Activated CD4-positive, alpha-beta T cell treated with anti-CD3 and anti-CD28 coated beads, Interleukin-2, amount 10 ng/mL, durations not matched to agents 7 days and 5 days (primary cell): ENCODE measurements at places on chromosomes 6 and 20. TPM values are rescaled to one million over a fixed set of nuclear protein-coding genes. Genes with fewer than 3 reads are reported as not detected.

- no peak for DNase-seq
- no peaks in the 10 kb centered on the region for H3K36me3 ChIP-seq
- H3K27me3 ChIP-seq, result peaks cover 2% of the 10 kb centered on the region
- no peak overlapping the region for H3K27ac ChIP-seq
- H3K4me1 ChIP-seq, result no peaks in the 10 kb centered on the region
These were observed 461.9 kb downstream of the QKI start for GRCh38 chr6:163876391-163876790.

DNA sequence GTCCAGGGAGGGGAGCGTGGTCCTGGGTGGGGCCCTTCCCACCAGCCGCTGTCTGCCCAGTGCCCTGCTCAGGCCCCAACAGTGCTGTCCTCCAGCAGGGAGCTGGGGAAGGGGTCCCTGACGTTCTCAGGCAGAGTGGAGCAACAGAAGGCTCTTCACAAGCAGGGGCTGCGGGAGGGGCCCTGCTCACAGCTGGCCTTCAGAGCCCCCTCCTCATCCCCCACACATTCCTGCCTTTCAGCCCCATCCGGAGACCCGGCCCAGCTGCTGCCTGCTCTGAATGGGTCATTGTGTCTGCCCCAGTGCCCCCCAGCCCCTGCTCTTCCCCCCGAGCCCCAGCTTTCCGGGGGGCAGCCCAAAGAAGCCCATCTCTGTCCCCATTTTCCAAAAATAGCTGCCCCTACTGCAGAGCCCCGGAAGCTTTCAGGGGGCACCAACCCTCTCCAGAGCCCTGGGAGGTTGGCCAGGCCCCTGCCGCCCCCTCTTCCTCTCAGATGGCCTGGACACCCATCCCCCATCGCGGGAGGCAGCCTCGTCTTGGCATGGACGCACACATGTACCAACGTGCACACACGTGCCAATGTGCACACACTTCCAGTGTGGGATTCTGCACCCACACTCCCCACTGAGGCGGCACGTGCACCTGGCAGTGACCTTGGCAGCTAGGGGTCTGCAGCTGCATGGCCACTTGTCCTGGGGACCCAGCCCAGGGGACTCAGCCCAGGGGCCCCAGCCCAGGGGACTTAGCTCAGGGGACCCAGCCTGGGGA, 3.7 kb downstream of the COL20A1 start:
- H3K27me3 ChIP-seq, result peaks cover 20% of the 10 kb centered on the region
- no peaks in the 10 kb centered on the region for H3K36me3 ChIP-seq
- no peak overlapping the region for H3K4me3 ChIP-seq
- no peak overlapping the region for H3K27ac ChIP-seq

The RBPJL gene
- total RNA-seq, result not detected

GRCh38 chr6:168181316-168181715, 102.3 kb upstream of the FRMD1 start:
- H3K27ac ChIP-seq, result no peak overlapping the region
- DNase-seq, result no peak
- no peaks in the 10 kb centered on the region for H3K4me1 ChIP-seq
- H3K36me3 ChIP-seq, result no peaks in the 10 kb centered on the region
- H3K27me3 ChIP-seq, result no peaks in the 10 kb centered on the region
- no peak overlapping the region for H3K4me3 ChIP-seq

- H3K27me3 ChIP-seq, result no peaks in the 10 kb centered on the region
- peaks cover 84% of the 10 kb centered on the region for H3K4me1 ChIP-seq
- peak; percentile 90 for DNase-seq
- no peak overlapping the region for H3K4me3 ChIP-seq
- H3K36me3 ChIP-seq, result peaks cover 7% of the 10 kb centered on the region
These were observed 16.1 kb downstream of the FGD2 start for GRCh38 chr6:37021356-37022129.

The EEF1E1 gene
- total RNA-seq, result 37.8 TPM

The FAM217A gene
- total RNA-seq, result not detected

DNA sequence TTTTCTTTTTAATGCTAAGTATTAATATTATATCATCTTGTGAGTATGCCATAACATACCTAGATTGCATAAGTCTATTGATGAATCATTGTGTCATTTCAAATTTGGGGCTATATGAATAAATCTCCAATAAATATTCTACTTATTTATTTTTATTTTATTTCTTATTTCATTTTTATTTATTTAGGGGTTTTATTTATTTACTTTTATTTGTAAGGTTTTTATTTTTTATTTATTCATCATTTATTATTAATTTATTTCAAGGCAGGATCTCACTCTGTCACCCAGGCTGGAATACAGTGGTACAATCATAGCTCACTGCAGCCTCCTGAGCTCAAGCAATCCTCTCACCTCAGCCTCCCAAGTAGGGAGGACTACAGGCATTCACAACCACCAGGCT, 36.3 kb downstream of the BMP5 start:
- H3K27me3 ChIP-seq, result no peaks in the 10 kb centered on the region
- H3K27ac ChIP-seq, result no peak overlapping the region
- no peaks in the 10 kb centered on the region for H3K4me1 ChIP-seq
- H3K4me3 ChIP-seq, result no peak overlapping the region
- no peak for DNase-seq

The SULF2 gene
- total RNA-seq, result 0.69 TPM

DNA sequence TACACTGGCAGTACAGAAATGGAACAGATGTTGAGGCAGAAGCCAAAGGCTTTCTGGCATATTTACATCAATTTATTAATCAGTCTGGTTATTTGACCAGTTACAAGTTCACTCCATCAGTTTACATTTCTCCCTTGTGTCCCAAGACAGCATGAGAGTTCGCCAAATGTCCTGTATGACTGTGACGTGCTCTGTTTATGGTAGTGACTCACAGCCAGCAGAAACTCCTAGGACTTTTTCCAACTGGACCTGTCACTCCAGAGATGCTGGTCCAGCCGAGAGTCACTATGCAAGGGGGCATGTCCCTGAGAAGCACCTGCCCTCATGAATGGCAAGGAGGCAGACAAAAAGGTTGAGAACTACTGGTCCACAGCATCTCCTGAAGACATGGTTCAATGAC, 160.0 kb downstream of the LRFN2 start:
- H3K27ac ChIP-seq, result no peak overlapping the region
- H3K4me1 ChIP-seq, result no peaks in the 10 kb centered on the region
- peaks cover 12% of the 10 kb centered on the region for H3K27me3 ChIP-seq
- no peaks in the 10 kb centered on the region for H3K36me3 ChIP-seq
- H3K4me3 ChIP-seq, result no peak overlapping the region

The RALY gene
- total RNA-seq, result 229 TPM

GRCh38 chr6:89999154-89999553, 104.9 kb downstream of the GJA10 start:
- peaks cover 41% of the 10 kb centered on the region for H3K36me3 ChIP-seq
- H3K27me3 ChIP-seq, result no peaks in the 10 kb centered on the region
- H3K4me3 ChIP-seq, result no peak overlapping the region

The ATP9A gene
- total RNA-seq, result 0.21 TPM

DNA sequence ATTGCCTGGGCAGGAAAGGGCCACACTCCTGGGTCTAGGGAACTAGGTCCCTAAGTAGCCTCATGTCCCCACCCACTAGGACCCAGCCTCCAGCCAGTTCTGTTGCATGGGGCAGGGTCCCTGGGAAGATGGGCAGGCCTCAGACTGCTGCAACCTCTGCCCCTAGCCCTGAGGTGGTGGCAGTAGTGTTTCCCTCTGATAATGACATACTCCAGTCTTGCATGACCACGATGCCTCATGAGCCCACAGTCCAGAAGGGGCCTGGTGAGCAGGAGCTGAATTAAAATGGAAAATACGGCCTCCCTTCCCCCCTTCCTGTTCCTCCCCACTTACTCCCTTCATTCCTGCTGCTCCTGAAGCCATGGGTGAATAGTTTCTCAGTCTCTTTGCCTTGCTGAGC, 36.0 kb upstream of the SCRT2 start:
- H3K27ac ChIP-seq, result no peak overlapping the region
- peaks cover 34% of the 10 kb centered on the region for H3K27me3 ChIP-seq
- DNase-seq, result no peak
- H3K36me3 ChIP-seq, result no peaks in the 10 kb centered on the region
- H3K4me1 ChIP-seq, result no peaks in the 10 kb centered on the region

- DNase-seq, result no peak
- no peak overlapping the region for H3K27ac ChIP-seq
- H3K4me3 ChIP-seq, result peak overlapping the region; percentile 60
- peaks cover 18% of the 10 kb centered on the region for H3K4me1 ChIP-seq
- H3K36me3 ChIP-seq, result peaks cover 3% of the 10 kb centered on the region
- H3K27me3 ChIP-seq, result peaks cover 49% of the 10 kb centered on the region
These were observed 933 bp upstream of the ADGRB3 start for GRCh38 chr6:68633972-68634725.

The DEFB116 gene
- total RNA-seq, result not detected

- no peaks in the 10 kb centered on the region for H3K4me1 ChIP-seq
- no peak for DNase-seq
- no peak overlapping the region for H3K4me3 ChIP-seq
- no peaks in the 10 kb centered on the region for H3K36me3 ChIP-seq
- H3K27me3 ChIP-seq, result no peaks in the 10 kb centered on the region
These were observed 645.0 kb downstream of the MMUT start for GRCh38 chr6:48818052-48818412.

DNA sequence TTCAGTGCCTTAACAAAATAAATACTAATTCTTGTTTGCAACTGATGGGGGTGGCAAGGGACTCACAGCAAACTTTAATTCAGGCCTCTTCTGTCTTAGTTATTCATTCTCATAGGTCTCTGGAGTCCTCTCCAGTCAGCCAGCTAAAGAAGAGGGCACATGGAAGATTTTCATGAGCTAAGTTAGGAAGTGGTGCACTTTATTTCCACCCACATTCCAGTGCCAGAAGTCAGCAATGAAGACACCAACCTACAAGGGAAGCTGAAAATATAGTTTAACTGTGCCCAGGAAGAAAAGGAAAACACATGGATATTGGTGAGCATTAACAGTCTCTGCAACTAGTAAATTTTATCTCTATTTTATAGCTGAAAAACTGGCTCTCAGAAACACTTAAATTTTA, 16.7 kb upstream of the IRAK1BP1 start:
- no peaks in the 10 kb centered on the region for H3K4me1 ChIP-seq
- H3K27me3 ChIP-seq, result no peaks in the 10 kb centered on the region
- H3K36me3 ChIP-seq, result no peaks in the 10 kb centered on the region
- DNase-seq, result no peak
- H3K27ac ChIP-seq, result no peak overlapping the region

The CPNE5 gene
- 0.47 TPM for total RNA-seq

GRCh38 chr6:14224359-14225103, 107.0 kb downstream of the CD83 start:
- no peak overlapping the region for H3K27ac ChIP-seq
- H3K4me1 ChIP-seq, result peaks cover 17% of the 10 kb centered on the region
- no peak overlapping the region for H3K4me3 ChIP-seq
- no peak for DNase-seq
- no peaks in the 10 kb centered on the region for H3K27me3 ChIP-seq

GRCh38 chr6:114108119-114109002, 137.4 kb upstream of the HDAC2 start:
- H3K36me3 ChIP-seq, result no peaks in the 10 kb centered on the region
- no peak overlapping the region for H3K4me3 ChIP-seq
- H3K4me1 ChIP-seq, result no peaks in the 10 kb centered on the region
- peaks cover 13% of the 10 kb centered on the region for H3K27me3 ChIP-seq
- H3K27ac ChIP-seq, result no peak overlapping the region

The LINC00237 gene
- not detected for total RNA-seq

GRCh38 chr6:151004383-151005024, 139.0 kb downstream of the MTHFD1L start:
- peaks cover 7% of the 10 kb centered on the region for H3K36me3 ChIP-seq
- H3K27ac ChIP-seq, result peak overlapping the region; percentile 25
- DNase-seq, result no peak

GRCh38 chr6:142881761-142882160, 63.2 kb downstream of the HIVEP2 start:
- DNase-seq, result no peak
- H3K27ac ChIP-seq, result no peak overlapping the region
- H3K36me3 ChIP-seq, result peaks cover 47% of the 10 kb centered on the region

DNA sequence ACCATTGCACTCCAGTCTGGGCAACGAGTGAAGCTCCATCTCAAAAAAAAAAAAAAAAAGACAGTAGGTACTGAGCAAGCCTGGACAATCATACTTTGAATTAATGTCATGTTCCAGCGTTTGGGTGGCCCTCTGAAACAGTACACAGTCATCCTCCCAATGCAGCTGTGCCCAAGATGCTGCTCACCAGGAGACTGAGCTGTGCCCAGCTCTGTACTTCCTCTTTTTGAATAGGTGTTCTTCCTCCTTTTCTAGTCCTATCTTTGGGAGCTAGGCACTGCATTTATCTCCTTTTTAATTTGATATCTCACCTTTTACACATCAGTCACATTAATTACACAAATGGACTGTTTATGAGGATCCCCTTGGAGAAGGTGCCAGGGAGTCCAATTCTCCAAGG, 101.5 kb downstream of the RPP40 start:
- no peak overlapping the region for H3K4me3 ChIP-seq
- H3K27ac ChIP-seq, result no peak overlapping the region
- H3K4me1 ChIP-seq, result peaks cover 17% of the 10 kb centered on the region
- peaks cover 6% of the 10 kb centered on the region for H3K36me3 ChIP-seq
- no peaks in the 10 kb centered on the region for H3K27me3 ChIP-seq
- DNase-seq, result no peak

GRCh38 chr6:80142586-80142985, 36.1 kb downstream of the BCKDHB start:
- no peaks in the 10 kb centered on the region for H3K27me3 ChIP-seq
- no peak for DNase-seq
- no peak overlapping the region for H3K4me3 ChIP-seq
- peaks cover 11% of the 10 kb centered on the region for H3K36me3 ChIP-seq
- no peak overlapping the region for H3K27ac ChIP-seq

The CD40 gene
- 1.5 TPM for total RNA-seq

The BTBD3 gene
- 5.5 TPM for total RNA-seq

DNA sequence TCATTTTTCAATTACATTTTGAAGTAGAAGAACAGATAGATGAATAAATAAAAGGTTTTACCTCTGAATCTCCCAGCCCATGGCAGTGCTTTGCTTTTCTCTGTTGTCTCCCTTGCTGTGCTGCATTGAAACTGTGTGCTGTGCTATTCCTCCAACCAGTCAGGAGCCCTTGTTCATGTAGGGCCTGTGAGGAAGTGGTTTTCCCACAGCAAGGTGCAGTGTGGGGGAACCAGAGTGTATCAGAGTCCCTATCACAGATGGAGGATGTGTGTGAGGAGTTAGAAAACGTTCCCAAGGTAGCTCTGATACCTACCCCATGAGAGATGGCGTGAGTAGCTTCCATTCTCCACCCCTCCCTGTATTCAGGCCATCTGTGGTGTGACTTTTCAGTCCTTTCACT, 72.8 kb upstream of the RALGAPA2 start:
- peaks cover 2% of the 10 kb centered on the region for H3K27me3 ChIP-seq
- DNase-seq, result no peak
- H3K27ac ChIP-seq, result no peak overlapping the region
- H3K36me3 ChIP-seq, result no peaks in the 10 kb centered on the region

- H3K4me3 ChIP-seq, result no peak overlapping the region
- H3K27ac ChIP-seq, result no peak overlapping the region
- DNase-seq, result no peak
- H3K27me3 ChIP-seq, result no peaks in the 10 kb centered on the region
- H3K36me3 ChIP-seq, result no peaks in the 10 kb centered on the region
These were observed 324.6 kb upstream of the PLCB4 start for GRCh38 chr20:8744228-8744844.

GRCh38 chr6:13559251-13559650, 15.2 kb upstream of the SIRT5 start:
- H3K4me1 ChIP-seq, result no peaks in the 10 kb centered on the region
- H3K27ac ChIP-seq, result no peak overlapping the region
- no peak for DNase-seq
- H3K36me3 ChIP-seq, result no peaks in the 10 kb centered on the region
- H3K4me3 ChIP-seq, result no peak overlapping the region

GRCh38 chr6:19905584-19905983, 68.4 kb downstream of the ID4 start:
- H3K27me3 ChIP-seq, result no peaks in the 10 kb centered on the region
- no peaks in the 10 kb centered on the region for H3K4me1 ChIP-seq
- no peak for DNase-seq

The IYD gene
- not detected for total RNA-seq
